Fibroblast of villous mesenchyme (primary cell): ENCODE measurements at places on chromosomes 11 and 22. TPM values are rescaled to one million over a fixed set of nuclear protein-coding genes. Genes with fewer than 3 reads are reported as not detected.

The SLC5A1 gene
- total RNA-seq, result not detected in 2 replicates

The AIFM3 gene
- 0.32 and 0.43 TPM in 2 replicates for total RNA-seq

The APOA4 gene
- total RNA-seq, result not detected in 2 replicates

The DAGLA gene
- 2.2 and 2.6 TPM in 2 replicates for total RNA-seq

The UCP2 gene
- 2.6 and 6.1 TPM in 2 replicates for total RNA-seq

The SEC14L2 gene
- total RNA-seq, result 9.5 and 12.2 TPM in 2 replicates

The PARVG gene
- not detected in 2 replicates for total RNA-seq

The SAAL1 gene
- 17.4 and 18.1 TPM in 2 replicates for total RNA-seq

The LSP1 gene
- total RNA-seq, result 0.32 TPM in 1 of 2 replicates, not detected in the other

DNA sequence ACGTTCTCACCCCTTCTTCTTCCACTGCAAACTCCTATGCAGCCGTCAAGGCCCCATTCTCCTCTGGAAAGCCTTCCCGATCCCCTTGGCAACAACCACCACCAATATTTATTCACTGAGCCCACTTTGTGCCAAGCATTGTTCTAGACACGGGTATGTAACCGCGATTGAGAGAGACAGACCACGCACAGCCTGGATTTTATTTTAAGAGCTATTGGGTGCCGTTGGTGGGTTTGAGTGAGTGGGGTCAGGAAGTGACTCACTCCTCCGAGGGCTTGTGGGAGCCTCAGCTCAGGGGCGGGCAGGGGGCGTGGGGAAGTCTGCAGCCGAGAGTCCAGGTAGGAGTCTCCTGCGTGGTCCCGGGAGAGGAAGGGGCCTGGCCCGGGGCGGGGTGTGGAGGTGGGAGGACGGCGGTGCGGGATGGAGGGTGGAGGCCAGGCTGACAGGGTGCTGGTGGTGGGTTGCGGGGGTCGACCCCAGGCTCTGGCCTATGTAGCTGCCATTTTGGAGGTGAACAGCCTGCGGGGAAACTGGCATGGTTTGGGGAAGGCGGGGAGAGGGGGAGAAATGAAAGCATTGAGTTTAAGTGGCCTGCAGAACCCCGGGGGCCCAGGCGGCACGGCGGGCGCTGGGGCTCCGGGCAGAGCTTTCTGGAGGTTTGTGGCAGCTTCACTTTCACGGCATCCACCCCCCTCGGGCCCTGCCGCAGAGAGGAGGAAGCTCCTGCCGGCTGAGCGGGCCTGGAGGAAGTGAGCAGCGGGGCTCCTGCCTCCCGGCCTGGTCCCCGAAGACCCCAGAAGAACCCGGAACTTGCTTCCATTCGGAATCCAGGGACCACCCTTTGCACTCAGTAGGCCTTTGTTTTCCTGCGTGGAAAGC is 547 bp downstream of the PARVG start:
- no peak for DNase-seq

DNA sequence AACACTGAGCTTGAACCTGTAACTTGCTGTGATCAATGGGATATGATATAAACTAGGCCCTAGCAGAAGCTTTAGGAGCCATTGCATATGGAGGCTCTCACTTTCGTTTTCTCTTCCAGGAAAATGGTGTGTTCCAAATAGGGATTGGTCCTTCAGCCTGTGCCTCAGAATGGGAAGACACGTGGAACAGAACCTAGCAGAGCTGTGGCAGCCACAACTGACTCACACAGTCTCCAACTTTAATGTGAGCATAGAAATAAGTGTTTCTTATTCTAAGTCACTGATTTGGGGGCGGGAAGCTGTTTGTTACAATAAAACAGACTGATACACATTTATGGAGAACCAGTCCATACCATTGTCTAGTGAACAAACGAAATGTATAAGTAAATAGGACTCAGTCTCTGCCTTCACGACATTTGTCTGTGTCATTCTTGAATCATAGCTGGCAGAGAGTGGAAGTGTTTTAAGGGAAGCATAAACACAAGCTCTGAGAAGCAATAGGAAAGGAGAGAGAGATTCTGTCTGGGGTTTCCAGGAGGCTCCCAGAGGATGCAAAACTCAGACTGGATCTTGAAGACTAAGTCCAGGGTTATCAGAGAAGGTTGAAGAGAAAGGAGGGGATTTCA is 97.3 kb downstream of the GALNT18 start:
- no peak for DNase-seq

- DNase-seq, result no peak
These were observed 109.5 kb downstream of the TENM4 start for GRCh38 chr11:79331203-79331901.

DNA sequence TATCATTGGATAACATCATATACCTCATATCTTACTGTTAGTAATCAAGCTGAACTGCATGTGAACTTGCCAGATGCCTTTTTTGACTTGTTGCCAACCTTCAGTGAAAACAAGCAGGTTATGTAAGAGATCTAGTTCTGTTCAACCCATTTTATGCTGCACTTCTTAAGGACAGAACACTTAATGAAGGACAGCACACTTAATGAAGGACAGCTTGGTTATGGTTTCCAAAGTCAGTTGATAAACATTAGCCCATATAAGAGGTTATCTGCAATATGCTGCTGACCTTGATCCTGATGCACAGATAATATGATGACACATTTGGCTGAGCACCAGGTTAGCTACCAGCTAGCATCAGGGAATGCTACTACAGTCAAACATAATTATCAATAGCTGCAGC is 358.7 kb upstream of the PDGFD start:
- peak; percentile 16 for DNase-seq

DNA sequence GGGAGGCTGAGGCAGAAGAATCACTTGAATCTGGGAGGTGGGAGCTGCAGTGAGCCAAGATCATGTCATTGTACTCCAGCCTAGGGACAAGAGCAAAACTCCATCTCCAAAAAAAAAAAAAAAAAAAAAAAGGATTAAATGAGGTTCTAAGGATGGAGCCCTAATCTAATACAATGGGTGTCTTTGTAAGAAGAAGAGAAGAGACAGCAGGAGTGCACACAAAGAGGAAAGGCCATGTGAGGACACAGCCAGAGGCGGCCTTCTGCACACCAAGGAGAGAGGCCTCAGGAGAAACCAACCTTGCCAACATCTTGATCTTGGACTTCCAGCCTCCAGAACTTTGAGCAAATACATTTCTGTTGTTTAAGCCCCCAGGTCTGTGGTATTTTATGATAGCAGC is 66.6 kb upstream of the CECR2 start:
- no peak for DNase-seq

DNA sequence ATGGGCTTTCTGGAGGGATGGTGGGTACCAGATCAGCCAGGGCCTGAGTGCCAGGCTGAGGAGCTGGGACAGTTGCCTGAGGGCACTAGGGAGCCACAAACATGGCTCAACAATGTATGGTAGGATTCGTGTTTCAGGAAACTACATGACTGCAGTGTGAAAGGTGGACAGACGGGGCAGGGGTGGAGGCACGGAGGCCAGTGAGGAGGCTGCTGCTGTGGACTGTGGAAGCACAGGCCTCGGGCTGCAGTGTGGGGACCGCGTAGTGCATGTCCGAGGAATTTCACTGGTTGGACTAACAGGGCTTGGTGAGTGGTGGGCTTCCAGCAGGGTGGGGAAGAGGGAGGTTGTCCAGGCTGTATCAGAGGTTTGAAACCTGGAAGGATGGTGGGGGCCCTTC is 7.8 kb downstream of the P2RY2 start:
- no peak for DNase-seq

- no peak for DNase-seq
These were observed 5.4 kb downstream of the BEST1 start for GRCh38 chr11:61955422-61956135.

- DNase-seq, result no peak
These were observed 22.7 kb upstream of the TMPRSS5 start for GRCh38 chr11:113728814-113729213.

- no peak for DNase-seq
These were observed 41.2 kb upstream of the SLC36A4 start for GRCh38 chr11:93238956-93239355.

- DNase-seq, result no peak
These were observed 115.9 kb downstream of the CCDC81 start for GRCh38 chr11:86490582-86490981.

DNA sequence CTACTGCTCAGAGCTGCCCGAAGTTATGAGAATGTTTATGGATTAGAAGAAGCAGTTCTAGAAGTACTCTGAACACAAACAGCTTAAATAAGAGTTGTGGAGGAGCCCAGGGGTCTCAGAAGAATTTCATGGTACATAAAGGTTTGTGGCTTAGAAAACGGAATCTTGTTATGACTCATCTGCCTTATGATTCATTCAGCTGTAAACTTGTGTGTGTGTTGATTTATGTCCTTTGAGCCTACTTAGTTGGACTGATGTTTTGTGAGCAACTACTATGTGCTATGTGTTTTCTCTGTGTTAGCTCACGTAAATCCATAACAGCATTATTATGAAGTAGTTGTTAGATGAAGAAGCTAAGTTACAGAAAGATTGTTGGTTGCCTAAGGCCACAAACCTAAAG is 203.7 kb downstream of the PGR start:
- peak; percentile 89 for DNase-seq

DNA sequence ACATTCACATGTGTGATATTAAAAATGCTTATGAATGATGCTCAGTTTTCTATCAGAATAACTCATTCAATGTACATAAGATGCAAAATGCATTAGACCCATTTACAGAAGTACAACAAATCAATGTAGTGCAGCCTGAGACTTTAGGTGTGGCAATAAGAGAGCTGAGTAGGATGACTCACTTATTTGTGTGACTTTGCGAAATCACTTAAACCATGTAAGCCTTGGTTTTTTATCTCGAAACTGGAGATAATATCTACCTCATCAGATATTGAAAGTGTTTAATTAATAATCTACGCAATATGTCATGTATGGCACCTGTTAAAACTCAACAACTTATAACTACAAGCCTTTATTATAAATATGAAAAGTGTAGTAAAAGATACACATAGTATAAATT is 105.7 kb upstream of the LUZP2 start:
- peak; percentile 45 for DNase-seq

GRCh38 chr11:86176165-86176884 is 68.2 kb upstream of the EED start:
- no peak for DNase-seq

DNA sequence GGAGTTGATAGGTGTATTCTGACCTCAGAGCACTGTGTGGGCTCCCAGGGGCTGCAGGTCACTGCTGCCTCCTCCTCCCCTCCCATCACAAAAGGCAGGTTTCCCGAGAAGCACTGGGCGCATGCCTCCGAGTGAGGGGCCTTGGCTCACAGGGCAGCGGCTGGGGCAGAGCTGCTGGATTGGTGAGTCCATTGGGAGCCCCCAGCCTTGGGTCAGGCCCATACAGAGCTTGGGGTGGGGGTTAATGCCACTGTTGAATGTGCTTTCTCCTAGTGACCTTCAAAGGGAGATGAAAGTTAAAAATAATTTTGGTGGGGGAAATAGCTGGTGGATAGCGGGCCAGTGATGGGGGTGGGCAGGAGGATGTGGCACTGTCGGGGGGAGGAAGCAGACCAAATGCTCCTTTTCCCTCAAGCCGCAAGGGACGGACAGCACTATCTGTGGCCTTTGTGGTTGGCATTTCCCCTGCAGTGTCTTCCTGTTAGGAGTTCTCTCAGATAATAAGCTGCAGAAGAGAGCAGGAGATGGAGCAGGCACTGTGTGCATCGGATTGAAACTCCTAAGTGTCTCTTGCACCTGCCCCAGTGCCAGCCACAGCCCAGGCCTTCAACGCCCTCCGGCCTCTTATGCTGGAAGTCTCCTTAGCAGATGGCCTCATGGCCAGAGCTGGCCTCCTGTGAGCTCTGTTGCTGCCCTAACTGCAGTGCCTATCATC is 3.2 kb downstream of the TUBA8 start:
- no peak for DNase-seq

DNA sequence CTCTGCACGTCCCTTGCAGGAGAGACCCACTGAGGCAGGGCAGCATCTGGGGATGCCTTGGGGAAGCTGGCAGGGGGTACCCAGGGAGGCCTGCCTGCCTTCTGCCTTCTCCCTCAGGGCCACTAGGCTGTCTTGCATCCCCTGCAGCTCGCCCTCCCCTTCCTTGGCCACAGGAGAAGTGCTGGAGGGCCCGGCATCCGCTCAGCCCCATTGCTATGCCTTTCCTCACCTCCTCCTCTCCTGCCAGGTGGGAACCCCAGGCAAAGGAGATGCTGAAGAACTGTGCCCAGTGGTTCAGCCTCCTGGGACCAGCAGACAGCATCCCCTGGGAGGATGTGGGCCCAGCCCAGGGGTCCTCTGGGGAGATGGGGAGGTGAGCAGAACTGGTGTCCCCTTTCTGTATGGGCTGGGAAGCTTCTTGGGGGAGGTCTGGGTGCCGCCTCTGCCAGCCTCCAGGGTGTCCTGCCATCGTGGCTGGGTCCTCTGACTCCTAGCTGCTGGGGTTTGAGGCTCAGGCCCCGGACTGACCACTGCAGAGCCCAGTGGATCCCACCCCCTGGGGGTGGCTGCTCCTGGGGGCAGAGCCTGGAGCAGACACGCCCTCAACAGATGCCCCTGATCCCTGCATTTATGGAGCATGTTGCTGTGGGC is 20.6 kb downstream of the MRGPRG start:
- DNase-seq, result no peak

DNA sequence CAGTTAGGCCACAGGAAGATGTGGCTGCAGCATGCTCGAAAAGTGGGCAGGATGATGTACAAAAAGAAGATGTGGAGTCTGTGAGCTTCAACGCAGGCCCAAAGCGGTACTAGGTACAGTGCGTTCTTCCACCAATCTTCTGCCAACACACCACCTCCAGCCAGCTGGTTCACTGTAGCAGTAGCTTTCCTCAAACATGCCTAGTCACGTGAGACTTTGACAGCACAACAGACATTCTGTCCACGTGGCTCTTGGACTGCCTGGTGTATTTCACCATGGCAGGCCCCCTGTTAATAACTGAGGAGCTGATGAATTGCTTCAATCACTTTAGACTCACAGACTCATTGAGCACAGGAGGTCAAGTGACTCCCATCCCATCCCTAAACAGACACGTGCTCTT is 14.1 kb downstream of the SYN3 start:
- DNase-seq, result no peak

DNA sequence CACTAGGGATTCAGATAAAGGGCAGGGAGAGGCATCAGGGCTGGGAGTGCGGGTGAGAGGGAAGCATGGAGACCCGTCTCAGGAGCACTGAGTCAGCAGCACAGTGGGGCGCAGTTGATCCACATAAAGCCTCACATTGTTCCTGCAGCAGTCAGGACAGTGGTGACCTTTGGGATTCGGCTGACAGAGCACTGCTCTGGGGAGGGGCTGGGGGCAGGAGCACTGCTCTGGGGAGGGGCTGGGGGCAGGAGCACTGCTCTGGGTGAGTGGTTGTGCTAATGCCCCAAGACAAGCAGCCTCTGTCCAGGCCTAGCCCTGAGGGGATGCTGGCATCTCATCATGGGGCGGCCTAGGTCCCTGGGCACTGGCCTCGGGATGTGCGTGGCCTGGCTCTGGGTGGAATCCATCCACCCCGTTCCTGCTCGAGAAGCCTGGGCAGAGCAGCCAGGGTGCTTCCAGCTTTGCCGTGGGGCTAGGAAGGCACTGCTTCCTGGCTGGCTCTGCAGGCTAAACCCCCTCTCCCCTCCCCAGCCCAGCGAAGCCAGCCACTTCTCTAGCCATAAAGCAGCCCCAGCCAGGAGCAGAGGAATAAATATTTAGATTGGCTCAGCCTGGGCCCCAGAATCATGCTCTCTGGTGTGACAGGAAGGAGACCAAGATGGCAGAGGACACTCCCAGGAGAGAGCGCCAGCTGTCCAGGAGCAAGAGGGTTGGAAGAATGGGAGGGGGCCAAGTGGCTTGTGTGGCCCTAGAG is 7.3 kb downstream of the OAF start:
- no peak for DNase-seq
